ENCODE measurements at places on chromosomes 7 and 10.

GRCh38 chr10:55141892-55142291 lies 340.9 kb upstream of the PCDH15 start:
- no peak for DNase-seq

- peak; percentile 42 for DNase-seq
Observed at GRCh38 chr7:36034020-36034419, 119.0 kb upstream of the EEPD1 start.

DNA sequence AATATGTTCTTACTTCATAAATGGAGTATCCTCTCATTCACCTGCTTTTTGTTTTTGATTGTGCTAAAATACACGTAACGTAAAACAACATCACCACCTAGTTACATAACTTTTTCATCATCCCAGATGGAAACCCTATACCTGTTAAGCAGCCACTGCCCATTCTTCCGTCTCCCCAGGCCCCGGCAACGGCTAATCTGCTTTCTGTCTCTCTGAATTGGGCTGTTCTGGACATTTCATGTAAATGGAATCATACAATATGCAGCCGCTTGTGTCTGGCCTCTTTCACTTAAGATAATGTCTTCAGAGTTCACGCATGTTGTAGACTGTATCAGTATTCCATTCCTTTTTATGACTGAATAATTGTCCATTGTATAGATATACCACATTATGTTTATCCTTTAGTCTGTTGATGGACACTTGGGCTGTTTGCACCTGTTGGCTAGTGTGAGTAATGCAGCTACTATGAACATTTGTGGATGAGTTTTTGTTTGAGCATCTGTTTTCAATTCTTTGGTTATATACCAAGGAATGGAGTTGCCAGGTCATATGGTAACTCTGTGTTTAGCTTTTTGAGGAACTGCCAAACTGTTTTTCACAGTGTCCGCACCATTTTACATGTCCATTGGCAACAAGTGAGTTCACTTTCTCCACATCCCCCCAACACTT lies 14.1 kb upstream of the SUN1 start:
- DNase-seq: peak; percentile 83

DNA sequence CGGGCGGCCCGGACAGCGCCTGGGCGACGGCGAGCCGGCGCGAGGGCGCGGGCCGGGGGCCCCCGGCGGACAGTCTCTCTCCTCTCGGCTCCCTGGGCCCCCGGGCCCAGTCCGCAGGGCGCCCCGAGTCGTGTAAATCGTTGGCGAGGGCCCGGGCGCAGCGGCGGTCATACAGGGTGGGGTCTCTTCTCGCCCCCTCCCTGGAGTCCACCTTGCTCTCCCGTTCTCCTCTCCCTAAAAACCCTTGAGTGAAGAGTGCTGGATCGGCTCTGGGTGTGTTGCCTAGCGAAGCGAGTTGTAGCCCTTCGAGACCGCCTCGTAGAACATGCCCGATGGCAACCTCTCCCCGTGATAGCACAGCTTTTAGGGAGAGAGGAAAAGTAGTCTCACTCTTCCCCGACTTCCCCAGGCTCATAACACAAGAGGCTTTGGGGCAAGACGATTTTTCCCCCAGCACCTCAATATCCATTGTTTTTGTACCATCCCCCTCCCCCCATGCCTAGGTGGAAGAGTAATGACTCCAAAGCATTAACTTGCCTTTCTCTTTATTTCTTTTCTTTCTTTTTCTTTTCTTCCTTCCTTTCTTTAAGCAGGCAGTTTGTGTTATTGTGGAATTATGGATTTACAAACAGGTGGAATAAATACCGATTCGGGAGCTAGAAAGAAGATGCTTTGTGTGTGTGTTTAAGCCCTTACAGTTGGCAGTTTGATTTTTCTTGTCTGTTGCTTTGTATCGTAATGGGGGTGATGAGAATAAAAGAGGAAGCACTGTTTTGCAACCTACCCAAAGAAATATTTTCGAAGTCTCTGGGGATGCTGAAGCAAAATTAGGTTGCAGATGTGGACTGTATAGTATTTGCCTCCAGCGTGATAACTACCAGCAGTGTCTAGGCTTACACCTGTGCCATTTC lies 822 bp downstream of the SHOC2 start:
- peak; percentile 28 for DNase-seq

DNA sequence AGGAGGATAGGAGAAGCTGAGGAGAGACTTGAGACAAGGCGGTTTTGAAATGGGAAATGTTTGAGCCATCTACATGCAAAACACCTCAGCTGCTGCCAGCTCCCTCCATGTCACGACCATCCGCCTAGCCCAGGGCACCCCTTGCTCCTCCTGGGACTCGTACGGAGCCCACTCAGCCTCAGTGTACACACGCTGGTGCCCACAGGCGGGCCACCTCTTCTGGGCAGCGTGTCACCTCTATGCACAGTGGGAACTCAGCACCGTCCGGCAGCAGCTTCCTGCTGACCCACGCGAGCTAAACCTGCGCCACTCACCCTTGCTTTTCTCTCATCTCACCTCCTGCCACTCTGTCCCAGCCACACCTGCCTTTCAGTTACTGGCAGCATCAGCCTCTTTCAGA lies 108.3 kb downstream of the GALNT11 start:
- no peak for DNase-seq

- DNase-seq: no peak
Observed at GRCh38 chr10:69693886-69694285, 63.8 kb downstream of the FAM241B start.

GRCh38 chr10:74753442-74754211 lies 72.8 kb upstream of the KAT6B start:
- peak; percentile 20 for DNase-seq

Data from iris pigment epithelial cell (primary cell).